ENCODE measurements at places on chromosomes 1 and 21. TPM values are rescaled to one million over a fixed set of nuclear protein-coding genes. Genes with fewer than 3 reads are reported as not detected.

GRCh38 chr1:230569201-230569600, 73.1 kb upstream of the COG2 start:
- no peak for DNase-seq

DNA sequence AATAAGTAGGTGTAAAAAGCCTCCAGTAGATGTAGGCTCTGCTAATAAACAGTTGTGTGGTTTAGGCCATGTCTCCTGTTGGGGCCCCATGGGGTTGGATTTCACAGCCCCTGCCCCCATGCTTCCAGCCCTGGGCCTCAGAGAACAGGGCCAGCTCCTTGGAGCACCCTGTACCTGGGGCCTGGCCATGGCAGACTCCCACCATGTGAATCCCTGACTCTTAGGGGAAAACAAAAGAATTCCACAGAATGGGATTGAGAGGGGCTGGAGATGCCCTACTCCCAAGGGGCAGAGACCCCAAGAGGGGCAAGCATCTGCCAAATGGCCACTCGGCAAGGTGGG, 11.5 kb downstream of the LRP8 start:
- no peak for DNase-seq

GRCh38 chr1:196607981-196608380, 259 bp downstream of the KCNT2 start:
- no peak for DNase-seq

GRCh38 chr1:9238134-9238533, 3.6 kb downstream of the H6PD start:
- no peak for DNase-seq

DNA sequence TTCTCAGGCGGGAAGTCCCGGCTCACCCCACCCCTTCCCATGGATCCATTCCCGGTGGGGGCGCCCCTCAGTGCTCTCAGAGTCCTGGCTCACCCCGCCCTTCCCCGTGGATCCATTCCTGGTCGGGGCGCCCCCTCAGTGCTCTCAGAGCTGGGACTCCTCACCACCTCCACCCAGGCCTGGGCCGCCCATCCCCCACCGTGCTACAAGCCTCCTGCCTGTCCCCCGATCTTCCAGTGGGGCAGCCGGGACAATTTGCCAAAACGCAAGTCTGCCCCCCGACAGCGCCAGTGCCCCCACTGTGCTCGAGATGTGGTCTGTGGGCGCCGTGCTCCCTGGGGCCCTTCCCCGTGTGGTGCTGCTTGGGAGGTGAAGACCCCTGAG, 23.2 kb upstream of the PLCH2 start:
- no peak for DNase-seq

DNA sequence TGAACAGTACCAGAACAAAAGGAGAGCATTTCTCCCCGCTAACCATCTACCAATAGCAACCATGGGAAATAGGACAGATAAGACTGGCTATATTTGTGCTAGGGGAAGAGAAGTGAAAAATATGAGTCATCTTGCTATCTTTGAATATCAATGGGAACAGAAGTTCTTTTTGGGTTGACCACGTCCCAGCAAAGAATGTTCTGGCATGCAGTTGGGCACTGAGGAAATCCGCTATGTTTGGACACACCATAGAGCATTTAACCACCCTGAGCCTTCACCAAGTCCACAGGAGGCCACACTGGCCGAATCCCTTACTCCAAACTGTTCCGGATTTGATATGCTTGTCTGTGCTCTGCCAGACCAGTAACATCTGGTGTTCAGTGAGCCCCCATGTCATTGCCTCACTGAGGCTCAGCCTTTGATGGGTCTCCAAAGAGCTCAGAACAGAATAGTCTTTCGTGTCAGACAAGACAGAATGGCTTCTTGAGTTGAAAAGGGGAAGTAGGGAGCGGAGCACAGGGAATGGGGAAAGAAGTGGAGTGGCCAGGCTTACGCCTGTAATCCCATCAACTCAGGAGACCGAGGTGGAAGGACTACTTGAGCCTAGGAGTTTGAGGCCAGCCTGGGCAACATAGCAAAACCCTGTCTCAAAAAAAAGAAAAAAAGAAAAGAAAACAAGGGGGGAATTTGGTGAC, 81.4 kb downstream of the SMYD2 start:
- no peak for DNase-seq

GRCh38 chr1:63795455-63795854, 21.6 kb downstream of the ROR1 start:
- DNase-seq = no peak

- peak; percentile 88 for DNase-seq
Observed at GRCh38 chr1:20212685-20213331, 26.5 kb upstream of the PLA2G2C start.

- DNase-seq = no peak
Observed at GRCh38 chr1:13901039-13901438, 201.1 kb downstream of the PRDM2 start.

GRCh38 chr1:108079440-108080025, 114.6 kb upstream of the VAV3 start:
- no peak for DNase-seq

- DNase-seq = peak; percentile 33
Observed at GRCh38 chr1:171434717-171435346, 50.5 kb upstream of the PRRC2C start.

- no peak for DNase-seq
Observed at GRCh38 chr1:164625004-164625617, 66.1 kb downstream of the PBX1 start.

- DNase-seq = no peak
Observed at GRCh38 chr1:57082711-57083439, 117.1 kb upstream of the C8B start.

DNA sequence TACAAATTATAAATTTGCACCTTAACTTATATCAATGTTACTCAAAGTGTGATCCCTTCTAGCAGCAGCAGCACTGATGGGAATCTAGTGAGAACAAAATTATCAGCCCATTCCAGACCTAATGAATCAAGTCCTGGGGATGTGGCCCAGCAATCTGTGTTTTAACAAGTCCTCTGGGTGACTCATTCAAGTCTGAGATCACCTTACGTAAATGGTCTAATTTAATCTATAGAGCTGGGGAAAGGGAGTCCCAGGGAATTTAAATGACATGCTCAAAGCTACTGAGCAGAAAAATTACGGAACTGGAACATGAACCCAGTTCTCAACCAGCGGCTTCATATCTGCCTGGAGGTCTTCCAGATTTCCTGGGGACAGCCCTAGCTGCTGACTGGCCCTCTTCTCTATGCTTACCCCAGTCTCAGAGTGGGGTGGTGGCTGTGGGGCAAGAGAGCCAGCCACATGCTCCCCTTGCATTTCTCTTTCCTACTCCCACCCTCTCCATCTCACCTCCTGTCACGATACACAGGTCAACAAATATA, 220.0 kb downstream of the TM2D1 start:
- no peak for DNase-seq

GRCh38 chr1:17661546-17662157, 93.5 kb upstream of the ACTL8 start:
- DNase-seq = no peak

DNA sequence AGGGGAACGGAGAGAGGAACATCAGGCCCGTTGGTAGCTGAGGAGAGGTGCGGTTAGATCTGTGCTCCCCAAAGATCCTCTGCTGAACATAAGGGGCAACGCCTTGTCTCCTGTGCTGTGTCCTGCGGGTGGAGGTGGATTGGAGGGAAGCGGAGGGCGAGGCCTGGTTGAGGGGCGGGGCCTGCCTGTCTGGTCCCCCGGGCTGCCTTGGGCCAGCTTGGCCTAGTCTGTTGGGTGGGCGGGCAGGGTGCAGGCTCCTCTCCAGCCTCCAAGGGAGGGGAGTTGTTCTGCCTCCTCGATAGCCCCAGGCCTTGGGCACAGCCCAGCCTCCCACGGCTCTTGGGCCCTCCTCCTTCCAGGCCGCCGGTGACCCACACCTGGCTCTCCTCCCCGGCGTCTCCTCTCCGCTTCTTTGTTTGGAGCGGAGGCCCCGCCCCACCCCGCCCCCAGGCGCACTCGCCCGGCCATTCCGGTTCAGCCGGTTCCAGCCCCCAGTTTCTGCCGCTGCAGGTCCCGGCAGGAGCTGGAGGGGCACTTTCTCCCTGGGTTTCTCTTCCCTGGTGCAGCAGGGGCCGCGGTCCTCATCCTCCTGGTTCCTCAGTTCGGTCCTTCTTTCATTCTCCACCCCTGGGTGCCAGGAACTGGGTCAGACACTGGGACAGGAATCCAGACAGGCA, 19.4 kb downstream of the PTPRF start:
- DNase-seq = peak; percentile 77

- no peak for DNase-seq
Observed at GRCh38 chr1:198064181-198064580, 92.6 kb upstream of the NEK7 start.

DNA sequence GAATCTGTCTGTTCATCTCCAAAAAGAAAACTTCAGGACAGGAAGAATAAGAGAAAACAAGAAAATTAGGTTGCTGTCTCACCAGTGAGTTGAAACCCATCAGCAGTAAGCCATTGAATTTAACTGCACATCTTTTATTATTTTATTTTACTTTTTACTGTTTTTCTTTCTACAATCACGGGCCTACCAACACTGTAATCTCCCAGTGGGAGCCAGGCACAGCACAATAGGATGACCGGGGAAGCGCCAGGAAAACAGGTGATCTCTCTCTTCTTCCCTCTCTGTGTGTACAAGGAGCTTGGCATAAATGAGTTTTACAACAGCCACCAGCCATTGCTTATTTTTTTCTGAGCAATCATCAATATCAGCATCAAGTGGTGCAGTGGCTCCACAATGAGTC, 113.1 kb upstream of the ESRRG start:
- DNase-seq = no peak

GRCh38 chr1:219434285-219434922, 178.5 kb downstream of the ZC3H11B start:
- no peak for DNase-seq

- DNase-seq = no peak
Observed at GRCh38 chr1:214369364-214369763, 88.4 kb downstream of the SMYD2 start.

DNA sequence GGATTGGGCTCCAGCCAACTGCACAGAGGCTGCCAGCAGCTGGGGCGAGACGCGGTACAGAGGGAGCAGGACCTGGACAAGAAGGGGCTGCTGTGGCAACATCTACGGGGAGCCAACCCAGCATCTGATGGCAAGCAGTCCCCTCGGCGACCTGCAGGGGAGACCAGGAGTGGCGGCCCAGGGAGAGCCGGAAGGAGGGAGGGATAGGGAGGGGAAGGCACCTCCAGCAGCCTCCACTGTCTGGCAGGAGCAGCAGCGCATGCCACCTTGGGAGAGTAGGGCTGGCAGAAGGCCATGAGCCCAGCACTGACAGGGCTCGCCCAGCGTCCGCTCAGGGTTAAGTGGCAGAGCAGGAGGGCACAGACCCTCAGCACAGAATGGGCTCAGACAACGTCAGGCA, 17.3 kb downstream of the CHD5 start:
- DNase-seq = no peak

DNA sequence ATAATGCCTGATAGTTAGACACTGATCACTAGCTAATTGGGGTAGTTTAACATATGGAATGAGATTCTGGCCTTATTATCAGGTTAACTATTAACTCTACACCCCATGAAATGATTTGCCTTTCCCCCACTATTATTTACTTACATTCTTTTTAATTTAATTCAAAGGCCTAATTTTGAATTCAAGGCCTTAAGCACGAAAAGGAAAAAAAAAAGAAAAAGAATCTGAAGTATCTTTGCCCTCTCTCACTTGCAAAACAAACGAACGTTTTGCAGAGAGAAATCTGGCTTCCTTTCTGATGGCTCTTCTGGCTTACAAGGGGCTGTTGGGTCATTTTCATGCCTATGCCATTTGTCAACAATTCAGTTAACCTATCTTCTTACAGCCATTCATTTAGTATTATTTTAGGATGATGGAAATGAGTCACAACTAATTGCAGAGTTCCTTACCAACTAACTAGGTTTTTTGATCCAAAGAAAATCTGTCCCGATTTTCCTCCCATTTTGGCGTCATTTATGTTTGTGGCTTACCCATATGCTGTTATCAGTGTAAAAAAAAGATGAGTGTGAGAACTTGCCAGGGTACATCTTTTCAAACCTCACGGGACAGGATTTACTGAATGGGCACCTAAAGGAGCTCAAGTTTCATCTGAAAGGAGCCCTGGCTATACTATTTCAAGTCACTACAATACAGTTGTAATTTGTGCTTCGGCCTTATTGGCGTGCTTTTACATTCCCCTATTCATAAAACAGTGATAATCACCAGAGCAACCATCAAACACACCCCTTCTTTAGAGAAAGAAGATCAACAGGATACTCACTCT, 1.9 kb upstream of the ERRFI1 start:
- no peak for DNase-seq

- DNase-seq = no peak
Observed at GRCh38 chr1:178684111-178684510, 40.9 kb upstream of the RALGPS2 start.

- no peak for DNase-seq
Observed at GRCh38 chr1:57719274-57719673, 295.4 kb upstream of the DAB1 start.

GRCh38 chr1:37614105-37614504, 18.4 kb upstream of the GNL2 start:
- no peak for DNase-seq

DNA sequence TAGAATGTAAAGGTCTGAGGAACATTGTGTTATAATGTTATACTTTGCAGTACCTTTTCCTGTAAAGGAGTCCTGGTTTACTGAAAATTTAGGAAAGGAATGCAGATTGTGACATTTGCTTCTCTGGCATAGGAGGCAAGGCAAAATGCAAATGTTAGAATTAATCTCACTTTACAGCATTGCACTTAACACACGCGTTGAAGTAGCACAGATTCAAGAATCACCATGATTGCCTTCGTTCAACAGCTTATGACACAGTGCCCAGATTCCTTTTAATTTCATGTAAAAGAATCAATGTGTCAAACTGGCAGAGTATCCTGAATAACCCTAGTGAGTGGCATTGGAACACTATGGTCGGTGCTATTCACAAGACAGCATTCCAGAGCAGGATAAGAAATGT, 47.4 kb downstream of the RGS7 start:
- DNase-seq = no peak

PPM1J gene
- total RNA-seq = 11.9 TPM

HMGCS2 gene
- 162 TPM for total RNA-seq

ARMH1 gene
- not detected for total RNA-seq

C1orf94 gene
- not detected for total RNA-seq

AIM2 gene
- 3.5 TPM for total RNA-seq

F13B gene
- total RNA-seq = not detected

TAGLN2 gene
- total RNA-seq = 279 TPM

SPOCD1 gene
- not detected for total RNA-seq

TEDDM1 gene
- not detected for total RNA-seq

TTLL7 gene
- 0.95 TPM for total RNA-seq

SEMA6C gene
- total RNA-seq = 18.7 TPM

Measured in lower leg skin (tissue), 4 donors.